Occipital lobe (tissue), 3 donors: ENCODE measurements at places on chromosomes 2 and 18. TPM values are rescaled to one million over a fixed set of nuclear protein-coding genes. Genes with fewer than 3 reads are reported as not detected.

Gene CELF4
- 60.7 TPM for total RNA-seq

DNA sequence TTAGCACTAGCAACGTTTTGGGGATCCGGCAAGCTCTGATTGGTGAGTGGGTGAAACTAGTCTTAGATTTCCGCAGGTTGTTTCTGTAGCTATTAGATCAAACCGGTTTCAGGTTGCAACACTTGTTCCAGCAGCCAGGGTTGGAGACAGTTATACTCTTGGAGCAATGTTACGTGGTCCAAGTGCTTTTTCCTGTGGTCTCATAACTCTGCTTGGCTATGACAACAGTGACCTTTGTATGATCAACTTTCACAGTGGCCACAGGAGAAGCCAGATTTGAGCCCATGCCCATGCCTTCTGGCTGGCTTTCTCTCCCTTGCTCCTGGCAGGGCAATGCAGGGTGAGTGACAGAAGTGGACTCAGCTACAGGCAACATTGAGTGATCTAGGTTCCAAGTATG, 84.5 kb upstream of the TAF1B start:
- DNase-seq = no peak

Gene GALM
- total RNA-seq = 3.6 TPM

DNA sequence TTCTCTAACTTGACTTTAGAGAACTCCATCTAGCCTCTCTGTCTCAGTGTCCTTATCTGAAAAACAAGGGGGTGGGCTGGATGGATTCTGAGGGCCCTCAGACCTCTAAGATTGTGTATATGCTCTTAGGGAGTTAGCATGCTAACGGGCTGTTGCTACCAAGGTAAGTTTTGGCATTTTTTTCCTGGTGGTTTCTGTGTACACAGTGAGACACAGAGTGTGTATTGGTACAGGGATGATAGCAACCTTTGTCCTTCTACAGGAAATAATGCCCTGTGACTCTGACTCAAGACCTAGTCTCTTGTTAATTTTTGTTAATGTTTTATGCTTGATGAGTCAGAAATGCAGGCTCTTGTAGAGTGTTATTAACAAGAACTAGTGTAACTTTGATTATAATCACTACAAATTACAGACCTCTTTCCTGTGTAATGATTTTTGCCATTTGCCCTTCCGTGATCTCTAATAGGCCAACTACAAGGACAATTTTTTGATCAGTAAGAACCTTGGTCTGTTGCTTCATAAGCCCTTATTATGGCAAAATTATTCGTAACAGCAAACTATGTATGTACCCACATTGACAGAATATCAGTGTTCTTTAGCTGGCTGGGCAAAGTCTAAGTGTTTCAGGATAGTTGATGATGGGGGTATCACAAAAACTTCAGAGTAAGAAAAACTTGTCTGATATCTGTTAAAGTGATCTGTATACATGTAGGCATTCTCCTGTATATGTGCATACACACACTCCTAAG, 89.7 kb downstream of the SPTBN1 start:
- DNase-seq = no peak

DNA sequence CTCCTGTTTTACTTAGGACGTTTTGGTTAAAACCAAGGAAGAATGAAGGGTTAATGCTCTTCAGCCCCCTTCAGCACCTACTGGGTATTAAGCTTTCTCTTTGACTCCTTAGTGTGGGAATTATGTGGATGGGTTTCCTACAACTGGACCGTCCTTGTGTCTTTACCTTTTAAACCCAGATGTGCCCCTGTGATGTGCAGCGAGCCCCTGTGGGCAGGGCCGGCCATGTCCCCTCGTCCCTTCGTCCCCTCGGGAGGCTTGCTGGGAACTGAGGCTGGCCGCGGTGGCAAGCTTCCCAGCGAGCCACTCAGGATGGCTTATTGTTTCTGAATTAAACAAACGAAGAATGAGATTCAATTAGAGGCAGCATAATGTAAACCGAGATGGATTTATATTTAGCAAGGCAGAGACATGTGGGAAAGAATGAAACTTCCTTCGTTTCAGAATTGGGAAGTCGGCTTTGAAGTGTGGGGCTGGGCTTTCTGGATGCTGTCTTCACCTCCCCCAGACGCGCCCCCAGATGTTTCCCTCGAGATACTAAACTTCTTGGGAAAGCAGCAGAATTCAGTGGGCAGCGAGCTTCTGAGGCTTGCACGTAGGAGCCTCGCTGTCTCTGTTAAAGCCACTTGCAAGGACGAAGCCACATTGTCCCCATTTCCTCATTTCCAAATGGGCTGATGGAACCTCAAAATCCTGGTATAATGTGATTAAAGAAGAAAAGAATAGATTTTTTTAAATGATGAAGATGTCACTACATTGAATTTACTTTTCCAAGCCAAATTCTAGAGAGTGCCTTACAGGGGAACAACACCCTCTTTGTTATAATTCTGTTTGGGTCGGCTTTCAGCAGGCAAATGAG, 146.0 kb downstream of the VAPA start:
- peak; percentile 11 for DNase-seq

Gene CFC1B
- total RNA-seq = not detected

Gene CCDC141
- 1.4 TPM for total RNA-seq

Gene ADD2
- total RNA-seq = 435 TPM
